ENCODE measurements at places on chromosomes 3 and 15.

DNA sequence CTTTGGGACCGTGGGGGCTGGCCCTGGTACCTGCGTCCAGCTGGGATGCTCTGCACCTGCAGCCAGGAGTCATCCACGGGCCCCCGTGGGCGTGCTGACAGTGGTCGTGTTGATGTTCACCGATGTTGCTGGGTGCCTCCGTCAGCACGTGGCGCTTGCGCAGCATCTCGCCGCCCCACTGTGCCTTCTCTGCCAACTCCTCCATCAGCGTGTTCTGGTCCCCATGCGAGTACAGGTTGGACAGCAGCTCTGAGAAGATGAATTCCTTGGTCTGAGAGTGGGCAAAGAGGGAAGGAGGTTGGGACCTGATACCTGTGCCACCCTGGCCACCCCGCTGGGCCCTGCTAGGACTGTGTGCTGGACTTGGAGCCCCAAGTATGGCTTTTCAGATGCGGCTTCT is 61.4 kb downstream of the ADAMTS7 start:
- no peaks in the 10 kb centered on the region for H3K36me3 ChIP-seq
- no peaks in the 10 kb centered on the region for H3K27me3 ChIP-seq
- no peak overlapping the region for H3K27ac ChIP-seq

DNA sequence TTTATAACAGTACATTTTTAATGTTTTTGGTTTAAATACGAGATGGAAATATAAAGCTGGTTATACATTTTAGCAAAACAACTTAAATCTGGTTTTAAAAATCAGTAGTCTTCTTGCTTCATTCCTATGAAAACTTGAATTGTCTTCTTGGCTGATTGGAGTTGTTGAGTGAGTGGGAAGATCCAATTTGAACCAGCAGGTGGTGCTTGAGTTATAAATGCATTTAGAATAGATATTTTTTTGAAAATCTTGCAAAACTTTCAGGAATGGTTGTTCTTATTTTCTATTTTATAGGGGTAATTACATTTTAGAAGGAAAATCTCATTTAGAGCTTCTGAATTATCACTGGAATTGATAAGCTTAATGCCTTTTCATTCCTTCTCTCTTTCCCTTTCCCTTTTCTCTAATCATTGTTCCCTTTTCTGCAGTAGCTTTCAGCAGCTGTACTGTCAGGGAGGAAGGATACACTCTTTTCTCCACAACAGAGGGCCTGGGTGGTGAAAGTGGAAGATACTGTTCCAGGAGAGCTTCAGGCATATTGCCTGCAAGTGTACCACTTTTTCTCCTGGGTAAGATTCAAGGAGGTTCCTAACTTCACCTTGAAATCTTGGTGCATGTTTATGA is 335.6 kb downstream of the NLGN1 start:
- no peaks in the 10 kb centered on the region for H3K27me3 ChIP-seq
- no peak overlapping the region for H3K27ac ChIP-seq
- no peaks in the 10 kb centered on the region for H3K36me3 ChIP-seq
- no peaks in the 10 kb centered on the region for H3K4me1 ChIP-seq
- no peak for DNase-seq

GRCh38 chr3:88005066-88005465 is 53.7 kb downstream of the CGGBP1 start:
- H3K4me1 ChIP-seq, result peaks cover 17% of the 10 kb centered on the region
- DNase-seq, result no peak
- no peaks in the 10 kb centered on the region for H3K36me3 ChIP-seq

- no peaks in the 10 kb centered on the region for H3K27me3 ChIP-seq
- H3K4me1 ChIP-seq, result peaks cover 20% of the 10 kb centered on the region
- H3K27ac ChIP-seq, result peak overlapping the region; percentile 84
- peak overlapping the region; percentile 91 for H3K4me3 ChIP-seq
These were observed 739 bp downstream of the SNRPN start for GRCh38 chr15:24955531-24955921.

DNA sequence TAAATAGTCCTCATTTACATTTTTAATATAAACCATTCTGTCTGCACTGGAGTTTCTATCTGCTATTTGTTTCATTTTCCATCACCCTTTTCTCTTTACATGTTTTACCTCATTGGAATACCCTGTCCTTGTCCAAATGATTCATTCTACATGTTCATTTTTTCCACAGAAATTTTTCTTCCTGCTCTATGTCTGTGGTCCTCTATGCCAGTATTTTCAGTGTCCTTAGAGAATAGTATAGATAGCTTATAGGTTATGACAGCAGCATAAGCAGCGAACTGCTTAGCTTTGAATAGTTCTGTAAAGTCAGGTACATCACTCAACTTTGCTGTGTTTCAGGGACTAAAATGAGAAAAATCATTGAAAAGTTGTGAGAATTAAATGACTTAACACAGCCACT is 742.3 kb upstream of the CBLB start:
- H3K27me3 ChIP-seq, result no peaks in the 10 kb centered on the region
- H3K36me3 ChIP-seq, result peaks cover 2% of the 10 kb centered on the region
- H3K4me3 ChIP-seq, result no peak overlapping the region

GRCh38 chr3:66481071-66482017 is 19.5 kb downstream of the LRIG1 start:
- peak overlapping the region; percentile 51 for H3K27ac ChIP-seq
- DNase-seq, result no peak
- H3K4me3 ChIP-seq, result peak overlapping the region; percentile 49
- peaks cover 45% of the 10 kb centered on the region for H3K4me1 ChIP-seq
- no peaks in the 10 kb centered on the region for H3K36me3 ChIP-seq
- H3K27me3 ChIP-seq, result peaks cover 2% of the 10 kb centered on the region

- H3K27me3 ChIP-seq, result peaks cover 7% of the 10 kb centered on the region
- no peaks in the 10 kb centered on the region for H3K36me3 ChIP-seq
- peaks cover 75% of the 10 kb centered on the region for H3K4me1 ChIP-seq
- H3K27ac ChIP-seq, result no peak overlapping the region
These were observed 29.1 kb downstream of the CRYGS start for GRCh38 chr3:186515125-186515524.

DNA sequence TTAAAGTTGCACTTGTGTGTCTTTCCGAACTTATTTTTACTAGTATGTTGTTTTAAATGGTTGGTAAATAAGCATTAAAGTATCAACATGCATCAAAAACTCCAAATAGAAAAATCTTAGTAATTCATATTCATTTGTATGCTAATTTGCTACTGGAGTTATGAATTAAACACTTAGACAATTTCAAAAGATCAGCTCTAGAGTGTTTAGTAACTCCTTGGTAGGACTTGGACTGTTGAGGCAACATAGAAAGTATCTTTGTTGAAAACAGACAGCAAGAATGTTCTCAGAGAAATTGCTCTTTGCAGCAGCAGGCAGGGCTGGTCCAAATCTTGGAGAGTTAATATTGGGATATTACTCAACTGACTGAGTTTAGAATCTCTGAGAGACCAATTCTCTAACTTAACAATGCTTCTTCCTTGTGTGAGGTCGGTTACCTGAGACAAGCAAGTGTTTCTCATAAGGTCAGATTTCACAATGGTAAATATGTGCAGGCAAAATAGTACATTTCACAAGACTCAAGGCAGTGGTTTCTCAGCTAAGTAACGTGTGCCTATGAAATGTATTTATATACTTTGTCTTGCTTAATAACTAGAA is 147.8 kb upstream of the IL12A start:
- peaks cover 12% of the 10 kb centered on the region for H3K27me3 ChIP-seq
- H3K4me3 ChIP-seq, result no peak overlapping the region
- H3K4me1 ChIP-seq, result peaks cover 7% of the 10 kb centered on the region
- no peaks in the 10 kb centered on the region for H3K36me3 ChIP-seq
- no peak for DNase-seq

DNA sequence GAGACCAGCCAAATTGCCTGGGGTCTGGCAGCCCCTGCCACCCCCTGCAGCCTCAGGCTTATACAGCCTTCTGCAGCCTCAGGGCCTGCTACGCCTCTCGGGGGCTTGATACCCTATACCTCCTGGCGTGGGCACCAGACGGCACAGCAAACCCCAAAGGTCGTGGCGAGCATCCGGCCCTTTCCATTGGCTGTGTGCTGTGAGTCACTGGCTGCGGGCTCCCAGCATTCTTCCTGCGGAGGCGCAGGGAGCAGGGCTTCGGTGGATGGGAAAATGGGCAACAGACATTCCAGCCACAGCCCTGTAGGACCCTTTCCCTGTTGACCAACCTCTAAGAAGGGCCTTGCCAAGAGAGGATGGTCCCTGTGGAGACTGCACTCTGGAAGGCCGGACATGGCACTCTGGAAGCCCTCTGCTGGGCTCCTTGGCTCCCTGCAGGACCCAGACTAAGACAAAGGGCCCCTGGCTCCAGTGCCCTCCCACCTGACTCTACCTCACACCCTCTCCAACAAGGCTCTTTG is 59.6 kb downstream of the ITGA11 start:
- no peak overlapping the region for H3K4me3 ChIP-seq
- no peak for DNase-seq
- no peaks in the 10 kb centered on the region for H3K4me1 ChIP-seq

- H3K4me3 ChIP-seq, result no peak overlapping the region
- DNase-seq, result no peak
- H3K27ac ChIP-seq, result no peak overlapping the region
- no peaks in the 10 kb centered on the region for H3K27me3 ChIP-seq
- no peaks in the 10 kb centered on the region for H3K4me1 ChIP-seq
- no peaks in the 10 kb centered on the region for H3K36me3 ChIP-seq
These were observed 58.1 kb upstream of the APEH start for GRCh38 chr3:49616061-49616460.

- no peak for DNase-seq
- peaks cover 7% of the 10 kb centered on the region for H3K27me3 ChIP-seq
- H3K4me3 ChIP-seq, result no peak overlapping the region
- no peak overlapping the region for H3K27ac ChIP-seq
These were observed 173.6 kb upstream of the PFN2 start for GRCh38 chr3:150144191-150144708.

DNA sequence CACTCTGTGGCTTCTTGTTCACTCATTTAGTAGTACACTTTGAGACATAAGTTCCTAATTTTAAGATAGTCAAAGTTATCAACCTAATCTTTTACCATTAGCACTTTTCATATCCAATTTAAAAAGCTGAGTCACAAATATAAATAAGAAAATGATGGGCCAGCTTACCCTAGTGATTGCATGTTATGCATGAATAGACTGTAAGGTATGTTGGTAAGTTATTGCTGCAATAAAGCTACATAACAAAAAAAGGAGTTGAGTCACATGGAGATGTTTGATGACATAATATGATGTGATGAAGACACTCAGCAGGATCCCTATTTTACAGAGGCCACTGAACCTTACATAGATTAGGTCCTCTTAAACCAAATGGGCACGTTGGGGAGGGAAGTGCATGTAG is 161.3 kb downstream of the OCA2 start:
- H3K36me3 ChIP-seq, result no peaks in the 10 kb centered on the region
- no peak for DNase-seq
- H3K27ac ChIP-seq, result no peak overlapping the region
- H3K4me3 ChIP-seq, result no peak overlapping the region
- H3K27me3 ChIP-seq, result no peaks in the 10 kb centered on the region

DNA sequence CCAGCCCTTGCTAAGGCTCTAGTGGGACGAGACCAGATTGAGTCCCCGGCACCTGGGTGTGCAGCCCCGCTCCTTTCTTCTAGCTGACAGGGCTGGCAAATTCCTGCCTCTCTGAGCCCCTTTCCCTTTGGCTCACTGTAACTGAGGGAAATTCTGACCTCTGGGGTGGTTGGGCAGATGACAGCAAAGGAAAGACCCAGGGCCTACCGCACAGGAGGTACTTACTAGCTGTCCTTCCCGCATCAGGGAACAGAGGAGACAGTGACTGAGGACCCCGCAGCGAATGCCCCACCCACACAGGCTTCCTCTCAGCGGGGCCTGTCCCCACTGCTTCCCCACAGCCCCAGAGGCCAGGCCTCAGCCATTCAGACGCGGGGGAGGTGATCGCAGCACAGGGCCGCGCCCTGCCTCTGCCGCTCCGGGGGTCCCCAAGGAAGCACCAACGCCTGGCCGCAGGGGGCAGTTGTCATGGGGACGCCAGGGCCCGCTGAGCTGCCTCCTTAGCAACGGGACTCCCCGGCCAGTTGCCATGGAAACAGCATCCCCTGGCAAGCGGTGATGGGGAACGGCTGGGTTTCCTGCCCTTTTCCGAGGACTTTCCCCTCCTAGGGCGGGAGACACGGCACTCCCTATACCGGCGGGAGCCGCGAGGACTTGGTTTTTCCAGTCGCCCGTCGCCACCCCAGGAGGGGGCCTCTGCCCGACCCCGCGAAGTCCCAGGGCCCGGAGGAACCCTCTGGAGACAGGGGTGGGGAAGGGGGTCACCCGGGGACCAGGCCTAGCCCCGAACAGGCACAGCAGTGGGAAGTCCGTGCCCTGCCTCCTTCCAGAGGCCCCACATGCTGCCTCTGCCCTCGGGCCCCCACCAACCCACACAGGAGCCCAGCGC is 50.1 kb downstream of the HCN4 start:
- H3K27me3 ChIP-seq, result peaks cover 3% of the 10 kb centered on the region
- H3K4me1 ChIP-seq, result peaks cover 19% of the 10 kb centered on the region
- peak overlapping the region; percentile 67 for H3K4me3 ChIP-seq
- peak; percentile 62 for DNase-seq
- H3K36me3 ChIP-seq, result no peaks in the 10 kb centered on the region

- H3K27me3 ChIP-seq, result peaks cover 14% of the 10 kb centered on the region
- H3K4me3 ChIP-seq, result no peak overlapping the region
- peaks cover 24% of the 10 kb centered on the region for H3K4me1 ChIP-seq
- no peak for DNase-seq
These were observed 12.1 kb downstream of the PLXND1 start for GRCh38 chr3:129594409-129594808.

GRCh38 chr3:160379628-160380214 is 19.3 kb downstream of the IFT80 start:
- no peak for DNase-seq
- H3K27ac ChIP-seq, result no peak overlapping the region
- H3K27me3 ChIP-seq, result no peaks in the 10 kb centered on the region
- H3K4me1 ChIP-seq, result no peaks in the 10 kb centered on the region

DNA sequence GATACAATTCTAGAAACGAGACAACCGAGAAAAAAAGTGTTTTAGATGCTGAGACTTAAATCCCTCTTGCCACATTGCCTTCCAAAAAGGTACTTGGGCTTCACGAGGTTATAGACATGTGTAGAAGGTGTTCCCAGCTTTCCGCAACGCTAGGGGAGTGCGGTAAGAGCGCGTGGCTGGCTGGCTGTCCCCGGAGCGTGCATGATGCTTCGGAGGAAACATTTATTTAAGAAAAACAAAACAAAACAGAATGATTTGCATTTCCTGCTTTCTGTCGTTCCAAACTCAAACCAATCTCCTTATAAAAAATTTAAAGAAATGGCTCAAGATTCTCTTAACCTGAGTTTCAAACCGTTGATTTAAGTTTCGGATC is 841 bp downstream of the SLC6A20 start:
- H3K4me1 ChIP-seq, result peaks cover 17% of the 10 kb centered on the region
- no peak overlapping the region for H3K27ac ChIP-seq
- peaks cover 32% of the 10 kb centered on the region for H3K27me3 ChIP-seq

DNA sequence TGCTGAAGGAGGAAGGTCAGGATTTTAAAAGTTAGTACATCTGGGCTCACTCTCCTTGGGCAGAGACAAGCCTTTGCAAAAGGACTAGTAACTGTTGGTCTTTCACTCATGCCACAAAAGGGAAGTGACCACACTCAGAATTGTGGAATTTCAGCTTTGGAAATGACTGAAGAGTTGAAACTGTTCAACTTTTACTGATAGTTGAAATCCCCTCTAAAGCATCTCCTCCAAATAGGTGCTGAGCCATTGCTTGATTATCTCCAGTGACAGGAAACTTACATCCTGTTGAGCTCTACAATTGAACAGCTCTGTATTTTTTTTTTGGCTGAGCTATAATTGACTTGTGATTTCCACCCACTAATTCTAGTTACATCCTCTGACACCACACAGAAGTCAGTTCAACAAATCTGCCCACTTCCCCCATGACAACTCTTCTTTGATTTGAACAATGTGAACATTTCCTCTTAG is 254.8 kb upstream of the TPRG1 start:
- no peaks in the 10 kb centered on the region for H3K36me3 ChIP-seq
- H3K4me1 ChIP-seq, result peaks cover 33% of the 10 kb centered on the region
- H3K27ac ChIP-seq, result peak overlapping the region; percentile 57
- no peaks in the 10 kb centered on the region for H3K27me3 ChIP-seq
